ENCODE measurements at places on chromosomes 1 and 21.

GRCh38 chr1:13769212-13769611, 69.2 kb downstream of the PRDM2 start:
- no peak for DNase-seq

DNA sequence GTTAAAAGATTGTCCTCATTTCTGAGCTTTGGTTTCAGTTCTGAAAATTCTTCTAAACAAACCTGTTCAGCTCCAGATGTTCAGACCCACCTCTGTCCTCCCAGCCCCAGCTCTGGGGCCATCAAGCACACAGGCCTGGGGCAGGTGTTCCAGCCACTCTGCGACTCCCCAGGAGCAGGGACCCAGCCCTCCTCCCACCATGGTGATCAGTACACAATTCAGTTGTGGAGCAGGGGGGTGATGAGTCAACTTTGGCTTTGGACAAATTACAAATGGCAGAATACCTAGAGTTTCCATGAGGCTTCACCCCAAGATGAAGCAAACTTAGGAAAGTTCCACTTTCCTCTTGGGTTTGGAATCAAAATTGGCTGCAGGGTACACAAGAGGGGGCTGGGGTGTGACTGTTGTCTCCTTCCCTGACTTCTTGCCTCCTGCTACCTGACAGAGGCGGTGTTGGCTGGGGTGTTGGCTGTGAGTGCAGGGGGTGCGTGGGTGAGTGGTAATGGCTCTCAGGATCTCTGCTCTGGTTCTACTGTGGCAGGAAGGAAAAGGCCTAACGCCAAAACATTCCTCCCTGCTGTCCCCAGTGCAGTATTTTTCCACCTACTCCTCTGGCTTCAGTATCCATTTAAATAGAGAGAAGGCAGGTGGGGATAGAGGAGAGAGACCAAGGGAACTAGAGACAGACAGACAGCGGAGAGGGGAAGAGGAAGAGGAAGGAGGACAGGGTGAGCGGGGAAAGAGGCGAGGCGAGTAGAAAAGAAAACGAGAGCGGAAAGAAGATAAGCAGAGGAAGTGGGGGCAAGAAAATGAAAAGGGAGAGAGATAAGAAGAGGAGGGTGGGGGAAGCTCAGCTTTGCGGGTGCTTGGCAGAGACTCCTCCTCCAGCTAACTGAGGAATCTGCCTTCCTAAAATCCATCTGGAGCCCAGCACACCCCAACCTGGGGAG, 20.6 kb upstream of the LRRN2 start:
- DNase-seq, result no peak

GRCh38 chr1:66999640-67000400, 54.1 kb downstream of the SLC35D1 start:
- no peak for DNase-seq

GRCh38 chr1:236685917-236686814, at the start of gene ACTN2:
TSS of gene ACTN2 (plus strand) at chr1:236686499. CDS start at chr1:236686674, 175 bp downstream.
- peak; percentile 19 for DNase-seq

- DNase-seq, result no peak
These were observed 1.7 kb downstream of the PATJ start for GRCh38 chr1:61743716-61744580.

DNA sequence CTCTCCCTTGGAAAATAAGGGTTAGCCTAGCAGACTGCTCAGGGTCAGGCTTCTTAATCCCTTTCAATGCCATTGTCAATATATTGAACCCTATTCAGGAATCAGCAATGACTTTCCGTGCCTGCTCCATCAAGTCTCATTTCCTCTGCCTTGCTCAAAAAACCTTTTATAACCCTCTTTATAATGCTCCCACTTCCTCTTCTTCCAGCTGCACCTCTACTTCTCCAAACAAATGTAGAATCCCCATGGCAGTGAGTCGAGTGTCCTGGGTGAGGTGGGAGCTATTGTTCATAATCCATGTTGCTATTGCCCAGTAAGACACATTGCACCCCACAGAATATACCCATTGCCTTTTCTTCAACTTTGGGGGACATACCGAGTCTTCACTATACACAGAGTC, 58.6 kb downstream of the OLIG1 start:
- no peak for DNase-seq

DNA sequence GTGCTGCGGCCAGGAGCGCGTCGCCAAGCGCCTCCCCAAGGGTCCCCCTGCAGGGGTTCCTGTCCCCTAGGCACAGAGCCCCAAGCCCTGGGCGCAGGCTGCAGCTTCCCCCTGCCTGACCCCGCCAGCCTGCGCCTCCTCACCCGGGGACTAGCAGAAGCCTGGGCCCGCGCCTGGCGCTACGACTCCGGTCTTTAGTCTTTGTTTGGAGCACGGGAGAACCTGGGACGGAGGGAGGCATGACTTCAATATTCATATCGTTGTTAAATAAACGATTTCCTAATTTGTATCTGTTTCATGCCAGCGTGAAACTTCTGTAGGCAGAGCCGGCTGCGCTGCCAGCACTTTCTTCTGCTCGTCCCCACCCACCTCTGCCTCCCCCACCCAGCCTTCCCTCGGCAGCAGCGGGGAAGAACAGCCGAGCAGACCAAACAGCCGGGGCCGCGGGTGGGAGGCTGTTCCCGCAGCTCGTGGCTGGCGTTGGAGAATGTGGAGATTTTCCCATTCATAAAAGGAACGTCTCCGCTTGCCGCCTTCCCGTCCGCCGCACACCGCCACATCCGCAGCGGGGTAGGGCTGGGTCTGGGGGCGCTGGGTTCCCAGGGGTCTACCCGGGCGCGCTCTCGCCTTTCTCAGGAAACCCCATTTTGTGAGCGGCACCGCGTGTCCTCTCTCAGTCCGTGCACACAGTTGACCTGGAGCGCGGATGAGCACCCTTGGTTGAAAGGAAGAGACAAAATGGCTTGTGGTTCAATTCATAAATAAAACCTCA, 777 bp upstream of the TRIM67 start:
- no peak for DNase-seq

- no peak for DNase-seq
These were observed 53.6 kb downstream of the FOXO6 start for GRCh38 chr1:41414716-41415306.

Data from stimulated activated CD8-positive, alpha-beta memory T cell treated with anti-CD3 and anti-CD28 coated beads, Interleukin-12 subunit alpha, Interleukin-12 subunit beta, amount 100 ng/mL, for 4 hours (primary cell).